ENCODE measurements at places on chromosomes 3 and 15.

DNA sequence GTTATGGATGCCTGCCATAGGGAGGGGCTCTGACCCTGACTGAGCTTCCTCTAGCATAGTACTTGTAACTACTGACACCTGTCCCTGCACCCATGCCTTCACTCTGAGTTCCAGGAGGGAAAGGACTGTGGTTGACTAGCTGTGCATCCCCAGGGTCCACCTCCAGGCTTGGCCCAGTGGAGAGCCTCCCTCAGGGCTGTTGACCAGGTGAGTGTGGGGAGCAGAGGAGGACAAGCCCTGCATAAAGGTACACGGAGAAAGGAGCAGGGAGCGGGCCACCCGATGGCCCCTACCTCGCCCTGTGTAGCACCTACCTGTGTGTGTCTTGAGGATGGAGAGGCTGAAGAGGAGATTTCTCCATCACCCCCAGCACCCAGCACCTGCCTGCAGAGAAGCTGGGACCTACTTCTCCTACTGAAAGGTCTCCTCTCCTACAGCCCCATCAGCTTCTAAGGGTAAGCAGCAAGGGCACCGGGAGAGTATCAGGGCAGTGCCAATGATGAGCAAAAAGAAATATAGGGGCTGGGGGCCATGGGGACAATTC, 6.7 kb upstream of the LTF start:
- no peak for DNase-seq

GRCh38 chr3:62587579-62588031, 214.3 kb upstream of the FEZF2 start:
- DNase-seq = no peak

DNA sequence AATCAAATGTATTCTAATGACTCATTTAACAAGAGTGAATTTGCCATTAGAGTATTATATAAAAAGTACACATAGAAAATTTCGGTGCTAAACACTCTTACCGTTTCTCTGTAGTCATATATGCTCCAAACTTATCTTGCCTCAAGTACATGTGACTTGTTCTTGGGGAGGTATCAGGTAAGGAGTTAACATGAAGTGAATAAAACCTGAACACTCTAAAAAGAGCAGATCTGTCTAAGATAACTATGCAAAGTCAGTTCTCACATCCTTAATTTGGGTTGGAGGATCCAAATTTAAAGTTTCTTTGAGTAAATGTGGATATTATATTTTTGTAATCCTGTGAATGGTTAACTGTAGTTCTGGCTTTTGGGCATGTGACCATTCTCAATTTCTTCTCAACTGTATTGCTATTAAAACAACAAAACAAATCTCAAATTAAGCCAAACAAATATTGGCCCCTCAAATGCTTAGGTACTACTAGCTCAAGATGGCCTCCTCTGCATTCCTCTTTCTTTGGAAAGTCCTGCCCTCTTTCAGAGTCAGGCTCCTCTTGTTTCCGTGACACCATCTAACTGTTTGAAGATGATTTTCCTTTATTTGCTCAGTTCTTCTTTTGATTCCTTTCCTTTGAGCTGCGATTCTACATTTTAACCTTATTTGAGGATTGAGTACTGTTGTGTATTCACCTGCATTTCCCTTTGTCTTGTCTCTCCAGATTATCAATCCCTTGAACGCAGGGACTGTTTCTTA, 4.2 kb downstream of the EDEM1 start:
- DNase-seq = no peak

DNA sequence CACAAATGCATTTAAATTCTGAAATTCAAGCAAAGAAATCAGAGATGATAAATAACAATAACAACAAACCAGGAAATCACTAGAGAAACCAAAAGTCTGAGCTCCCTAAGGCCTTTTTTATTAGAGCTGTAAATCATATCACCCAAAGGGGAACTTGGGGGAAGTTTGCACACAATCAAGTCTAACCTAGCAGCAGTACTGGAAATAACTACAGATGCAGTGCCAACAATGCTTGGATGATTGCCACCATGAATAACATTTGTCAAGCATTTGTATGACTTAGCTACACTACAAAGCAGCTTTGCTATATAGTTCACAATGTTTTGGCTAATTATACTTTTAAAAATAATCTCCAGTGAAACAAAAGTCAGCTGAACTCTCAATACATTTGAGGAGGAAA, 27.8 kb downstream of the SHQ1 start:
- no peak for DNase-seq

- no peak for DNase-seq
These were observed 71.2 kb upstream of the POMGNT2 start for GRCh38 chr3:43177085-43177484.

GRCh38 chr3:151425627-151426340, 35.1 kb downstream of the IGSF10 start:
- no peak for DNase-seq

DNA sequence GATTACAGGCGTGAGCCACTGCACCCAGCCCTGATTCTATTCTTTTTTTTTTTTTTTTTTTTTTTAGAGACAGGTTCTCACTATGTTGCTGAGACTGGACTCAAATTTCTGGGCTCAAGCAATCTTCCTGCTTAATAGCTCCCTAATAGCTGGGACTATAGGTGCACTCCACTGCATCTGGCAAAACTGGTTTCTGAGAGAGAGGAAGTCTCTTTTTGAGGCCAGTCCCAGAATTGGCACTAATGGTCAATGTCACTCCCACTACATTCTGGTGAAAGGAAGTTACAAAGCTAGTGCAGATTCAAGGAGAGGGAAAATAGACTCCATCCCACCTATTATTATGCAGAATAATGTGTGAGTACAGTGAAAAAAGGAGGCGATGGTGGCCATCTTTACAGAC, 5.8 kb upstream of the TGFBR2 start:
- no peak for DNase-seq

DNA sequence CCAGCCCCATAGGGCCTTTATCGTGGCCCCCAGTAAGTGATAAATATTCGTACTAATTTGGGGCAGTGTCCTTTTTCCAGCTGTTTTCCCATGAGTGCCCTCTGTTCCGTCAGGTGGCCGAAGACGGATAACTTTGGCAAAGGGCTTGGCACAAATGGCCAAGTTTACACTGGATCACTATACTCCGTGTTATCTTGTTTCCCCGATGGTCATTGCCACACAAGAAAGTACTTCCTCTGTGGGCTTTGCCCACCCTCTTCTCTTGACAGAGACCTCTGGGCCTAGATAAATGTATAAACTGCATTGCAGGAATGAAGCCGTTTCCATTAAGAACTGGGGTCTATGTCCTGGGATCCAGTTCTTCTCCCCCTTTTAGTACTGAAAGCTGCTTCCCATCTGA, 39.1 kb downstream of the SMAD3 start:
- DNase-seq = no peak

DNA sequence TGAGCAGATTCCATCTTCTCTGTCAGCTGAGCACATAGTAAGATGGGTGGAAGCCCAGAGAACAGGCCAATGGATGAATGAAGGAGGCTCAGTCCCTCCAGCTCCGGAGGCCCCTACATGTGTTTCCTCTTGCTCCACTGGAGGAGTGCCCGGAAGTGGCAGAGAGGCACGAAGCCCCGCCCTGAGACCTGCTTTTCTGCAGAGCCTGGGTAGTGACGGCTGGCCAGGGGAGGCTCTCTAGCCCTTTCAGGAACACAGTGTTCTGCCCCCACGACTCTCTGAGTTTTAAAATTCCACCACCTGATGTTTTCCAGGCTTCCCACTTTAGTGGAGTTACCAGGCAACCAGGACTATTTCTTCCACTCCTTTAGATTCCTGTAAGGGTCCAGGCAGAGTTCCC, 149.4 kb upstream of the SLC6A11 start:
- no peak for DNase-seq

All from activated CD4-positive, alpha-beta T cell treated with anti-CD3 and anti-CD28 coated beads for 1 hour (primary cell).